Stimulated activated CD4-positive, alpha-beta T cell treated with anti-CD3 and anti-CD28 coated beads, Interleukin-1b, Interleukin-23, amount 100 ng/mL, for 1 hour (primary cell): ENCODE measurements at places on chromosomes 2 and 18.

GRCh38 chr2:38076152-38076709 lies 280 bp upstream of the CYP1B1 start:
- no peak for DNase-seq

DNA sequence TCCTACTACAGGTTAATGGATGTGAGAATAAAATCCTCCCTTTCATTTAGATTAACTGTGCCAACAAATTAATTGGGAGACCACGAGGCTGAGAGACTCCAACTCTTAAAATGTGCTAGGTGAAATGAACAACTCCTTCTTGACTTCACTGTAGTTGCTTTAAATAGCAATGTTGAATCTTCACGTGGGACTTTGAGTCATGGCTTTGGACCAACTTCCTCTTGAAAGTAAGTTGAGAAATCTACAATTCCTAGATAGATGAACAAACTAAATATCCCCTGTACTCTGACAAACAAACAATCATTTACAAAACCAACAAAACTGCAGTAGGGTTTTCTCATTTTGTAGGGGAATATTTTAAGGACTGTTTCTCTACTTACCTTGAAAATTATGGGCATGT lies 291.9 kb upstream of the SPRED2 start:
- DNase-seq: no peak

DNA sequence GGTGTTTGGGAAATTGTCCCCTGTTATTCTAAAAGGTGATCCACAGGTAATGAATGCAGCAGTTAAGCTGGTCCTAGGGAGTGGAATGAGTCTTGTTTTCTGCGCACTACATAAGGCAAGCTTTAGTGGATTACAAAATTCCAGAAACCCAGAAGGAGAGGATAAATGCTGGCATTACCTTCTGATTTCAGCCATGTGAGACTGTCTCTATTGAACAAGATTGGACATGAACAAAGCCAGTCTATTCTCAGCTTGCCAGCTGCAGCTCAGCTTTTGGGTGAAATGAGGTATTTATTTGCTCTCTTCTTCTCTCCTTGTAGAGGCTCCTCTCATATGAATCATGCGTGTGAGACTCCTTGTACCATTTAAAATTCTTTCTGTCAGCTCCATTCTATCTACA lies 944.9 kb downstream of the CNTNAP5 start:
- no peak for DNase-seq

DNA sequence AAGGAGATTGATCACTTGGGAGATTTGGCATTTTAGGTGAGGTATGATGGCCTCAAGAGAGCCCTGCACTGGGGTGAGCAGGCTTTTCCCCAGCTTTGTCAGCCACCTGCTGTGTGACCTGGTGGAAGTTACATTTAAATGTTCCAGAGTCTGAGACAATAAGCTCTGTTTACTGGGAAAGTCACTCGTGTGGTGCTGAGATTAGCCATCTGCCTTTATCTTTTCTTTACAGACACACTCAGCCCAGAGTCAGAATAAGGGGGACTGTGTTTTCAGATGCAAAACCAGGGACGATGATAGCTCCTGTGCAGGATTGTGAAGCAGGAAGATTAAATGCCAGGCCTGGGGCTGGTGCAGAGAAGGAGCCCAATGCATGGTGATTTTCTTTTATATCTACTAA lies 47.9 kb downstream of the SH3RF3 start:
- DNase-seq: no peak

GRCh38 chr2:240720686-240721595 lies 29.3 kb downstream of the AQP12A start:
- no peak for DNase-seq

- DNase-seq: no peak
Measured at GRCh38 chr2:138490673-138491494, 10.7 kb upstream of the SPOPL start.

DNA sequence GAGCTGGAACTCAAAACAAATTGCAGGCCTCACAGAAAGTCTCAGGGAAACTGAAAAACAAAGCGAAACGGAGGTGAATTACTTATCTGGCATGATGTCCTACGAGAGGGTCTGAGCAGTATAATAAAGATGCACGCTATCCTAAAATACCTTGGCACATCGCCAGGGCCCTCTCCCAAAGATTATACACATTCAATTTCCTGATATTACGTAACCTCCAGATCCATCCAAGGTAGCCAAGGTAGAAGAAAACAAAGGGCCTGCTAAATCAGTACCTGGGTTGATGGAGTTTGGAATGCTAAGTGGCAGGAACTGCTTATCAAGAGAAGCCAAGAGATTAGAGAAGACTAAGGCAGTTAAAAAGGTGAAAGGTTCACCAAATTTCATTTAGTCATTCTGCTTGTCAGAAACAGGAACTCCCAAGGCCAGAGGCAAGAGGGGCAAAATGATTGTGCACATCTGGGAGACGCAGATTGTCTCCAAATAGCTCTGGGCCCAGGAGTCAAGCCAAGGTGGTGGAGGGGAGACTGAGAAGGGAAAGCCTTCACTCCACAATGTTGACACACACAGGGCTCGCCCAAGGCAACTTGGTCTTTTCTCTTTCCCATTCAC lies 236.8 kb upstream of the ATP5MC3 start:
- DNase-seq: no peak
